ENCODE measurements at places on chromosomes 2 and 18. TPM values are rescaled to one million over a fixed set of nuclear protein-coding genes. Genes with fewer than 3 reads are reported as not detected.

SOWAHC gene
- total RNA-seq, result 2.1 TPM

CCDC68 gene
- not detected for total RNA-seq

RND3 gene
- 0.66 TPM for total RNA-seq

TUBA3D gene
- not detected for total RNA-seq

DNA sequence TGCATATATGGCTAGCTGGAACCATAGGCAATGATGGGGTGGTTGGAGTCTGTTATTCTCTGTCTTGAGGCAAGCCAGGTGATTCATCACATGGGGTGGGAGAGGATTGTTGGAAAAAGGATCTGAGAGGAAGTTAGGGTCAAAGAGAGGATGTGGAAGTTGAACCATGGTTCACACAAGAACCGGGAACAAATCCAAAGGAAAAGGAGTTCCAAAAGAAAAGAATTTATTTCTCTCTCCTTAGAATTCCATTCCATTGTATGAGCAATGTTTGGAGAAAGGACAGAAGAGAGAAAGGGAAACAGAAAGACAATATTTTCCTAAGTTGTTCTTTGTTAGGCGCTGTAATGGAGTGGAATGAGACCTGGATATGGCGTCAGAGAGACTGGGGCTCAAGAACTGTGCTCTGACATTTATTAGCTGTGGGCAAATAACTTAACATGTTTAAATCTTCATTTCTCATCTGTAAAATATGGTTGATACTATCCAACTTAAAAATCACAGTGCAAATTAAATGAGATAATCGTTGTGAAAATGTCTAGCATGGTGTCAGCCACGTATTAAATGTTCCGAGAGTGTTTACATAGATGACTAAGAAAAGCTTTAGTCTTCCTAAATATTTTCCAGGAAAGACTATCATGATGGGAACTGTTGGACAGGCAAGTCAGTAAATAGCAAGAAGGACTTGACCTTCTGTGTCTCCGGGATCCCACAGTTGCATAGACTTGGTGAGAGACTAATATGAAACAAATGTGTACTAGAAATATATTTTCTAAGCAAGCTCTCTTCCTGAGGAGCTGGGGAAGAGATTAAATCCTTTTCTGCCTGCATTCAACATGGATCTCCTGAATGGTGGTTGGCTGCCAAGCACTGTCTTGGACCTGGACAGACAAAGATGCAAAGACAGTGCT is 71.4 kb downstream of the TRIB2 start:
- DNase-seq, result no peak

DNA sequence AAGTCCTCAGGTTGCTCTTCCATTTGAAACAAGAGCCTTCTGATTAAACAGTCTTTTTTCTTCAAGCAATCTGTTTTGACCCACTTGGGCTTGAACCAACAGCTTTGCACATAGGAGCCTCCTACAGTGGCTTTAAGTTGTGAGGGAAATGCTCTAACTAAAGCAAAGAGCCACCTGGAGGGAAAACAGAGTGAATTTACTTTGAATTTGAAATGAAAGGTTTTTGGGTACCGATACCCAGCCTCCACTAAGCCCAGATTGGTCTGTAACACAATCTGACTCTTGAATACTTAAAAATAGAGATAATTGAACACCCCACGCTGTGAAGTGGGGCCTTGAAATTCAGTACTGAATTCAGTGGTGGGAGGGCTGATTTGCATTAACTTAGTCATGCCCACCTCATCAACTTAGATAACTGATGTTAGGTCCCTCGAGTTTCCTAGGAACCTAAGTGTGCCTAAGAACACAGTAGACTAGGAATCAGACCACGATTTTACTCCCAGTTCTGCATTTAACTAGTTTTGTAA is 56.3 kb upstream of the ACVR1C start:
- DNase-seq, result no peak

HOXD13 gene
- total RNA-seq, result not detected

FSHR gene
- not detected for total RNA-seq
